Type B pancreatic cell (in vitro differentiated cells): ENCODE measurements at places on chromosomes 3 and 15. TPM values are rescaled to one million over a fixed set of nuclear protein-coding genes. Genes with fewer than 3 reads are reported as not detected.

- DNase-seq = no peak
- H3K4me1 ChIP-seq = no peaks in the 10 kb centered on the region
- H3K4me3 ChIP-seq = no peak overlapping the region
- H3K36me3 ChIP-seq = no peaks in the 10 kb centered on the region
These were observed 109.6 kb upstream of the FXR1 start for GRCh38 chr3:180802837-180803236.

Gene TICRR
- 8.8 and 23.4 TPM in 2 replicates for total RNA-seq

DNA sequence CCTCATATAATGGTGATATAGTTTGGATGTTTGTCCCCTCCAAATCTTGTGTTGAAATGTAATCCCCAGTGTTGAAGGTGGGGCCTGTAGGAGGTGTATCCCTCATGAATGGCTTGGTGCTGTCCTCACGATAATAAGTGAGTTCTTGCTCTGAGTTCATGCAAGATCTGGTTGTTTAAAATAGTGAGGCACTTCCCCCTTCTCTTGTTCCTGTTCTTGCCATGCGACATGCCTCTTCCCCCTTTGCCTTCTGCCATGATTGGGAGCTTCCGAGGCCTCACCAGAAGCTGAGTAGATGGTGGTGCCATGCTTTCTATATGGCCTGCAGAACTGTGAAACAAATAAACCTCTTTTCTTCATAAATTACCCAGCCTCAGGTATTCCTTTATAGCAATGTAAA lies 39.2 kb downstream of the REC114 start:
- no peaks in the 10 kb centered on the region for H3K27me3 ChIP-seq
- H3K4me3 ChIP-seq = no peak overlapping the region
- no peaks in the 10 kb centered on the region for H3K36me3 ChIP-seq
- no peak for DNase-seq
- no peaks in the 10 kb centered on the region for H3K4me1 ChIP-seq

- H3K4me1 ChIP-seq = no peaks in the 10 kb centered on the region
- no peaks in the 10 kb centered on the region for H3K36me3 ChIP-seq
- H3K27ac ChIP-seq = no peak overlapping the region
- no peak overlapping the region for H3K4me3 ChIP-seq
These were observed 23.2 kb upstream of the MUC4 start for GRCh38 chr3:195834675-195835583.

GRCh38 chr3:171984883-171985282 lies 54.5 kb upstream of the FNDC3B start:
- H3K27me3 ChIP-seq = no peaks in the 10 kb centered on the region
- no peak overlapping the region for H3K4me3 ChIP-seq
- no peaks in the 10 kb centered on the region for H3K36me3 ChIP-seq

Gene BCHE
- 0.81 and 7.1 TPM in 2 replicates for total RNA-seq

GRCh38 chr3:177299250-177299649 lies 102.0 kb upstream of the TBL1XR1 start:
- DNase-seq = no peak
- H3K4me3 ChIP-seq = no peak overlapping the region
- peaks cover 16% of the 10 kb centered on the region for H3K4me1 ChIP-seq
- no peaks in the 10 kb centered on the region for H3K27me3 ChIP-seq
- no peaks in the 10 kb centered on the region for H3K36me3 ChIP-seq
- H3K27ac ChIP-seq = no peak overlapping the region

GRCh38 chr15:64153480-64154367 lies 2.2 kb downstream of the SNX22 start:
- peak overlapping the region; percentile 87 for H3K4me3 ChIP-seq
- peaks cover 25% of the 10 kb centered on the region for H3K27me3 ChIP-seq
- peak overlapping the region; percentile 84 for H3K27ac ChIP-seq
- peaks cover 11% of the 10 kb centered on the region for H3K4me1 ChIP-seq
- peak; percentile 96 for DNase-seq
- H3K36me3 ChIP-seq = peaks cover 7% of the 10 kb centered on the region

- no peaks in the 10 kb centered on the region for H3K36me3 ChIP-seq
- no peaks in the 10 kb centered on the region for H3K4me1 ChIP-seq
- no peaks in the 10 kb centered on the region for H3K27me3 ChIP-seq
- H3K27ac ChIP-seq = no peak overlapping the region
- H3K4me3 ChIP-seq = no peak overlapping the region
- no peak for DNase-seq
These were observed 11.9 kb upstream of the CLASP2 start for GRCh38 chr3:33729993-33730392.

DNA sequence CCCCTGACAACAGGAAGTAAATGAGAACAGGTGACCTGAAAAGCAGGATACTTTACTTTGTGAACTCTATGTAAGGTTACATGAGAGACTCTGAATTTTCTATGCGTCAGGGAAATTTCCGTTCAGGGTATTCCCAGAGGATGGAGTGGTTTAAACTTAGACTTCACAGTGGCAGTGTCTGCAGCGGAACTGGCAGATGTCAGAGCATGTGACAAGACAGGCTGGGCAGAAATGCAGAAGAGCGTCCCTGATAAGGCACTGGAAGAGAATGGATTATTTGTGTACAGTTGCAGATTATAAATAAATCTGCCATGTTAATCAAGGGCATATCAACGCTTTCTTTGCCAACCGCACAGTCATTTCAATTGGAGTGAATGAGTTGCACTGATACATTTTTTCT lies 598.4 kb upstream of the ZNF717 start:
- H3K36me3 ChIP-seq = no peaks in the 10 kb centered on the region
- H3K4me1 ChIP-seq = no peaks in the 10 kb centered on the region
- no peak for DNase-seq
- no peak overlapping the region for H3K27ac ChIP-seq
- H3K27me3 ChIP-seq = no peaks in the 10 kb centered on the region
- H3K4me3 ChIP-seq = no peak overlapping the region

GRCh38 chr15:73704869-73705645 lies 20.9 kb downstream of the CD276 start:
- DNase-seq = peak; percentile 79
- no peak overlapping the region for H3K27ac ChIP-seq
- H3K27me3 ChIP-seq = no peaks in the 10 kb centered on the region
